ENCODE measurements at places on chromosomes 12 and 14.

DNA sequence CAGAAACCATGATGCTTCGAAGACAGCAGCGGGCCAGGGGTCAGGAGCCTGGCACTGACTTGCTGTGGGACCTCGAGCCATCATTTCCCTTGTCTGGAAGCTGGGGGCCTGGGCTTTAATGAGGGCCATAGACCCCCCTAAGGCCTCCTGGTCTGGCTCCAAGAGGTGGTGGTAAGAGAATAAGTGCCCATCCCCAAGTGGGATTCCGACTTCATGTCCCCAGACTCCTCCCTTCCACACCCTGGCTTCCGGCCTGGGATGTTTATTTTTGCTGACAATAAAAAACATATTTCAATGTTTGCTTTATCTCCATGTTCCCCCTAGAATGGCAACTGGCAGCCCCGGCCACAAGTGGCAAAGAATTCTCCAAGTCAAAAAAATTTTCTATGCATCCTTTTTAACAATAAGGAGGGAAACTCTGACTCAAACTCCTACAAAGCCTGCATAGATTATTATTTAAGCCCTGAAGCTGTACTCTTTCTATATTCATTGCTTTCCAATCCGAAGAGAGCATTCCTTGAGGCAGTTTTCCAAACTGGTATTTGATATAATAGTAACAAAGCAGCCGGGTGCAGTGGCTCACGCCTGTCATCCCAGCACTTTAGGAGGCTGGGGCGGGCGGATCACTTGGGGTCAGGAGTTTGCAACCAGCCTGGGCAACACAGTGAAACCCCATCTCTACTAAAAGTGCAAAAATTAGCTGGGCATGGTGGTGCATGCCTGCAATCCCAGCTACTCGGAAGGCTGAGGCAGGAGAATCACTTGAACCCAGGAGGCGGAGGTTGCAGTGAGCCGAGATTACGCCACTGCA lies 84.0 kb downstream of the ITPK1 start:
- DNase-seq, result no peak

- DNase-seq, result no peak
These were observed at the start of gene TTC9 for GRCh38 chr14:70641548-70642302. TSS of gene TTC9 (plus strand) at chr14:70641916. CDS start at chr14:70642130, 214 bp downstream.

DNA sequence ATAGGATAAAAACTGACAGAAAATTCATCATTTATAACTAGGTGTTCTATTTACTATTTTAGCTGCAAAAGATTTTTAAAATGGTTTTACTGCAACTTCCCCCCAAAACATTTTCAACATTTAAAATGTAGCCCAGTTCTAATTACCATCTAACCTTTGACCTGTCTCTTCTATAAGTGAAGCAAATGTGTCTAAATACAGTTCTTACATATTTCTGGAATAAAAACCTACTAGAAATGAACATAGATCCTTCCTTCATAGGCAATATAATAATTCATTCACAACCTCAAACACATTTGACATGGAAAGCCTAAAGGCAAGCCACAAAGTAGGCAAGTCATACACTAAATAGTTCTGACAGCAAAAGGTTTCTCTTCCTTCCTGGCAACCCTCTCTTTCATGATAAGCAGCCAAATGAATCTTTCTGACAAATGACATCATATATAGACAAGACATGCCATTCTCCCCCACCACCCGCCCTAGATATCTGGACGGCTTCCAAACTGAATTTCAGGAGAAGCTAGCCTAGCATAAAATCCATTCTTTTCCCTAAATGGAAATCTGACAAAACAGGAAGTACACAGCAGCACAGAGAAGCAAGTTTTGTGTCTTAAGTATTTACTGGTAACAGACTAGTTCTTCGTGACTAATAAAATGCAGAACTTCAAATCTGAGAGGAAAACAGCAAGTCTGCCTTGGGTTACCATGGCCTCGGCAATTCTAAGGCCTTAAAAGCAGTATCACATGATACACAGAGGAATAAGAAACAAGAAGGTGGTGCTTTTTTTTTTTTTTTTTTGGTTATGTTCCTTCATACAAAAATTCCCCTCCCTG lies 17.2 kb upstream of the ARID4A start:
- DNase-seq, result peak; percentile 95

DNA sequence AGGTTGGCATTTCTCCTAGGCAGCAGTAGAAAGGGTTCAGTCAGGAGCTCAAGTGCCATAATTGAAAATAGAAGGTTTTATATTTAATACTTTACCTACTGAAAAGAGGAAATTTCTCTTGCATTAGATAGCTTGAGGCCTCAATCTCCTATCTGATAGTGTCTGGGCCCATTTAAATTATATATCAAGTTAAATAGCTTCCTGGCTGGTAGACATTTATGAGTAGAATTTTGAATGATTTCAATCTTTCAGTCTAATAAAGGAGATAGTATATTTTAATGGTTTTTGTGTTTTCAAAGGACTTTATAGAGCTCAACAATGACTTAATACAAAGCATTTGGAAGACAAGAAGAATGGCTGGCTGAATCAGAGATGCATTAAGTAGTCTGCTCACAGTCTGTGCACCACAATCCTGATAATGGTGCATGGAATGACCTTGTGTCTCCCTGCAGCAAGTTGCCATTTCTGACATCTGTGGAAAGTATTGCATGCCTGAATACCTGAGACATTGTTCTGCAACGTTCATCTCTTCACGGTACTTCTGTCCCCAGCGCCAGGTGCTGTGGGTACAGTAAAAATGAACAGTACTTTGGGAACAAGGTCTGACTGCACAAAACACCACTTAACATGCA lies 974.1 kb downstream of the TMTC2 start:
- DNase-seq, result no peak

- DNase-seq, result no peak
These were observed 9.0 kb downstream of the TGM1 start for GRCh38 chr14:24253936-24254335.

GRCh38 chr12:117155278-117156060 lies 34.8 kb downstream of the FBXO21 start:
- DNase-seq, result peak; percentile 60

GRCh38 chr14:92417759-92418158 lies 94.8 kb downstream of the SLC24A4 start:
- no peak for DNase-seq

- DNase-seq, result no peak
These were observed 1.6 kb downstream of the TDP1 start for GRCh38 chr14:89957376-89957775.

DNA sequence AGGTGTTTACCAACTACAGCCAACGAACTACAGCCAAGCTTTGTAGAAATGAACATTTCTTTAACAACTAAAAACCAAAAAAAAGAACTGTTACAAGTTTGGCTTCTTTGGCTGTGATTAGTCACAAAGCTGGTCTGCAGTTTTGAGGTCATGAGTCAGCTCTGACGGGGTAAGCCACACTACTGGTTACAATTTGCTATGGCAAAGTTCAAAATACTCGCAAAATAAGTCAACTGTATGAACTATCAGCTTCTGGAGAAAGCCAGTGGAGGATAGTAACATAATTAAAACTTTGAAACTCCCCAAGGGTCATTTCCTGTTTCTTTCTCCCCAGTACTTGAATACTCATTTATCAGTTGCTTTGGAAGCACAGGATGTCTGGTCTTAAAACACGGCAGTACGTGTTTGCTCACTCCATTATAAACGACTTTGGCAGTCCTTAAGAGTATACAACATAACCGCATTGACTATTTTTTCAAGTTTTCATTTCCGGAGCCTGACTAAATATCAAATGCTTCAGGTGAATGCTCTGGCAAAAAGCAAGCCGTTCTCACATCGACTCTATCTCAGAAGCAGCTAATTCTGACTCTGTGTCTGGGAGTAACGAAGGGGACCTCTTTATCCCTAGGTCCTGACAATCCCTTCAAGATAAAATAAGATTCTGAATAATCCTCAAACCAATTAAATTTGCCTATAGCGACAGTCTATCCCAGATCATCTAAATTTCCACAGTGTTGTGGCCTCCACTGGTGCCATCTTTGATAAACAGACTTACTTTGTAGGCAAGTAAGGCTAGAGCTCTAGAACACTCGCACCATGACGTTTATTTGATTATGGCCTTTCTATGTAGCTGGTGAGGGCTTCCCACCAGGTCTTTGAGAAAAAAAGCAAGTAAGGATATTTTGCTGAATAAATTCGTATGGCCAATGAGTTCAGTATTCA lies 10.6 kb downstream of the PHLDA1 start:
- peak; percentile 95 for DNase-seq

- DNase-seq, result no peak
These were observed 58.5 kb downstream of the PLXNC1 start for GRCh38 chr12:94206886-94207285.

DNA sequence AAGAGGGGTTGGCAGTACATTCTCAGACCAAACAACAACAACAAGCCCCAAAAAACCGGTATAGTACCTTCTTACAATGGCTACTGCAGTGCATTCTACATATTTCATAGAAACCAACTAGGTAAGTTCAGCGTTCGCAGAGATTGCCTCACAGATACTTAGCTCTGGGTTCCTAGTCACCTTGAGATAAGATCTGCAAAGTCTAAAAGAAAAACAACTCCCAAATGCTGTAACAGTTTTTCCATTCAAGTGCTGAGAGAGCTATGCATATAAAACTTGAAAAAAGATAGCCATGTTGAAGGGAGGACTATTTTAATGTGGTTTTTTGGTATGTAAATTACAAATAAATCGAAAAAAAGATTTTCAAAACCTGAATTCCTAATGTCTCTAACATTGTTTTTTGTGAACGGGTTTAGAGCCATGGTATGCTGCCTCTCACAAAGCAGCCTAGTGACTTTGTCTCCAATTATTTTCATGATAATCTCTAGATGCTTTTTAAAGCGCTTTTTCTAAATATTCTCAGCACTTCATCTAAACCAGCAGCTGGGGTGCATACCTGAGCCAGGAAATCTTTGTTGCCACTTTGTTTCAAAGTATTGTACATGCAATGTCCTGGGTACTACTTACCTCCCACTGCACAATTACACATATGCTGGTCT lies 56.6 kb upstream of the CRACR2A start:
- no peak for DNase-seq

GRCh38 chr12:105212438-105212837 lies 23.5 kb downstream of the APPL2 start:
- peak; percentile 59 for DNase-seq

GRCh38 chr12:2977776-2978175 lies 18.6 kb downstream of the TEAD4 start:
- no peak for DNase-seq

- DNase-seq, result no peak
These were observed 63.3 kb downstream of the PPP1R12A start for GRCh38 chr12:79871621-79872020.

DNA sequence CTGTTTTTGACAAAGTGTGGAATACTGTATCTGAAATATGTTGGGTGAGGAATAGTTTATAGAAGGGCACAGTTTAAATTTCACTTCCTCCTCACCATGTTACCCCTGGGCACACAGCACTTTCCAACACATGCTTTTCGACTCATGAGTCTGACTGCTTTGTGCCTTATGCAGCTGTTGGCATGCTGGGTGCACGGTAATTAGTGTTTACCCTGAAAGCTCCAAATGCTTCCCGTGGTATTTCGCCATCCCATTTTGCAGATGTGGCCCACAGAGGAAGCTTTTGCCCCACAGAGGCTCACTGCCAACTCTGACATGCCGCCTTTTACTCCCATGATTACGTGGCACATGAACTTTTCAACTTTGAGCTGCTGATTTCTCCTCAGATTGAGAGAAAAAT lies 168.6 kb downstream of the PRKCH start:
- DNase-seq, result no peak

GRCh38 chr14:103496776-103497175 lies 25.9 kb downstream of the CKB start:
- no peak for DNase-seq

GRCh38 chr12:81070846-81071245 lies 7.0 kb upstream of the ACSS3 start:
- DNase-seq, result no peak

- no peak for DNase-seq
These were observed 103.5 kb downstream of the FGD4 start for GRCh38 chr12:32502693-32503502.

DNA sequence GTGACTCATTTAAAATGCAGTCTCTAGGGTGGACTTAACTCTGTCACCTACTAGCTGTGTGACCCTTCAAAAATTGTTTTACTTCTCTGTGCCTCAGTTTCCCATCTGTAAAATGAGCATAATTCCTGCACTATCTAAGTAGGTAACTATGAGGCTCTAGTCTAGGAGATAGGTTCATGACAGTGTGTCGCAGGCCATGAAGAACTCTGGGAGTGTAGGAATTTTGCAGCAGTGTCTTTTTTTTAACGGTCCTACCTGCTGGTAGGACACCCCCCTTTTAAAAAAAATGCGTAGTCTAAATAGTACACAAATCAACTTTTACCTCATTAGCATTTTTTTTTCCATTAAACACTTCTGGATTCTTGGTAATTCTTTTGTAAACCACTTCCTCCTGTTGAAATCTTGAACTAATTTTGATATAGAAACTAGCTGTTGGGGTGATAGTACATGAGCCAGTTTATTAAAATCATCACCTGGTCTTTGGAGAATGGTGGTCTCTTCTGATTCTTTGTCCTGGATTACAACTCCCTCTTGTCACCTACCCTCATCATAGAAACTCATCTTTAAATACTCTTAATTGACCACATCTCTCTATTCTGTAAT lies 86.0 kb upstream of the SLC38A2 start:
- no peak for DNase-seq

- no peak for DNase-seq
These were observed 2.3 kb downstream of the OTUB2 start for GRCh38 chr14:94028450-94028826.

DNA sequence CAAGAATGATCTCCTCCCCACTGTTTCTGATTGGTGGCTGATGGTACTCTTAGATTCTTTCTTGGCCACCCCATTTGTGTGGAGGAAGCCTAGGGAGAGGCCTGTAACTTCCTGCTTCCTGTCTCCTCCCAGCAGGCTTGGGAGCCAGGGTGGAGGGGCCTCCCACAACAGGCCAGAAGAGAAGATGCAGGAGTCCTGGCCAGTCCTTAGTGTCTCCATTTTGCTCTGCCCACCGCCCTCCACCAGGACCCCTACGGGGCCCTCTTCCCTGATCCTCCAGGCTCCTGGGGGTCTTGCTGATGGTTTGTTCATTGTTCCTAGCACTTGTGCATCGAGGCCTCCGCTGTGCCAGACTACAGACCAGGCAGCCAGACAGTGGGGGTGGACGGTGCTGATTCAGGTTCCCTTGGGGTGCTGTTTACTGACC lies 6.8 kb downstream of the TSPAN9 start:
- peak; percentile 36 for DNase-seq

GRCh38 chr12:116456330-116457082 lies 102.7 kb upstream of the MAP1LC3B2 start:
- DNase-seq, result no peak

GRCh38 chr12:89863493-89863938 lies 154.9 kb upstream of the ATP2B1 start:
- no peak for DNase-seq

All from NCI-H226 (cell line).